ENCODE measurements at places on chromosomes 5 and 9.

- DNase-seq = no peak
These were observed 17.3 kb upstream of the LPCAT1 start for GRCh38 chr5:1540831-1541701.

DNA sequence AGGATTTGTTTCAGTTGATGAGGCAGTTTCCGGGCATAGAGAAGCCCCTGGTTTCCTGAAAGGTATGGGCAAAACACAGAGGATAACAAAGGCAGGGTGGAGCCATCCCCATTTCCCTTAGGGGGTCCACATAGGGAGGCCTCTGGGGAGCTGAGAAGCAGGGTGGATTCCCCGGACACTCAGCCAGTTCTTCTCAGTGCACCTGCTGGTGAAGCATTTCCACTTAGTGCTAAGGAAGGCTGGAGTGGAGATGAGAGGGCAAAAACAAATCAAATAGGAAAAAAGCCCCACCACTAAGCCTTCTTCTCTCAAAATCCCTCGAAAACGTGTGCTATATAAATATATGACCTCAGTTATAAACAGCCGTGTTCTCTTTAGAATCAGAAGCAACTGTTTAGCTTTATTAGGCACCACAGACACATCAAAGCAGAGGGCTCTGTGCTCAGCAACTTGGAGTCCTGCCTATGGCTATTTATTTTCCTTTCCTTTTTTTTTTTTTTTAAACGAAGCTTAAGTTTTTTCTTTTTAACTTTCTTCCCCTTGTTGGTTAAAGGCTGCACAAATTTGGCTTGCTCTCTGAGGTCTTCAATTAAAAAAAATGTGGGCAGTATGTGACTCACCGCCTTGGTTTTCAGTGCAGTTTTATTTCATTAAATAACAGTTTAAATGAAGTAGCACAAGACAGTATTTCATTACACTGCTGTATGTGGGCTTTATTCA, 67.7 kb downstream of the PRDM6 start:
- no peak for DNase-seq

GRCh38 chr5:74328221-74328630, 312.3 kb downstream of the ENC1 start:
- DNase-seq = no peak

DNA sequence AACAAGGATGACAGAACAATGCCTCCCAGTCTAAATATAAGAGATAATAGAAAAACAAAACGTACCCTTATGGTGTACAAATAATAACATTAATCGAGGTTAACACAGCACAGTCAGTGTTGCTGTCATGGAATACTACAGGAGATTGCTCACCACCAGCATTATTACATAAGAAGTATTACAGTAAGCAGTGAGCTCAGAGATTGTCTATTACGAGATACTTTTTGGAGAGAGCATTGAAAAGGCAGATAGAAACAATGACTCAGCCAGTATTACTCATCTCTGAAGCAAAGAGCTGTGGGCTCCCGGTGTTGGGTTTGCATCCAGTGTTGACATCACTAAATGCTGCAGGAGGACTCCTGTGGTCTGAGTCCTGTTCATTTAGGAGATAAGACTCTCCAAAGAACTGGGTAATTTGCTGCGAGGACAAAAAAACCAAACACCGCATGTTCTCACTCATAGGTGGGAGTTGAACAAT, 191.9 kb upstream of the SEMA6A start:
- DNase-seq = no peak

DNA sequence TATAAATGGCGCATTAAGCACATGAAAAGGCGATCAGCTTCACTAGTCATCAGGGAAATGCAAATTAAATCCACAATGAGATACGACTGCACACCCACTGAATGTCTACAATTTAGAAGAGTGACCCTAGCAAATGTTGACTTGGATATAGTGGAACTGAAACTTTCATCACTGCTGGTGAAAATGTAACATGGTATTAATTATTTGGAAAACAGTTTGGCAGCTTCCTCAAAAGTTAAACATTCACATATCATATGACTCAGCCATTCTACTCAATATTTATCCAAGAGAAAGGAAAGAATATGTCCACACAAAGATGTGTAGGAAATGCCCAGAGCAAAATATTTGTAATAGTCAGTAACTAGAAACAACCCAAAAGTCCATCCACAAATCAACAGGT, 146.5 kb downstream of the LPAR1 start:
- no peak for DNase-seq

DNA sequence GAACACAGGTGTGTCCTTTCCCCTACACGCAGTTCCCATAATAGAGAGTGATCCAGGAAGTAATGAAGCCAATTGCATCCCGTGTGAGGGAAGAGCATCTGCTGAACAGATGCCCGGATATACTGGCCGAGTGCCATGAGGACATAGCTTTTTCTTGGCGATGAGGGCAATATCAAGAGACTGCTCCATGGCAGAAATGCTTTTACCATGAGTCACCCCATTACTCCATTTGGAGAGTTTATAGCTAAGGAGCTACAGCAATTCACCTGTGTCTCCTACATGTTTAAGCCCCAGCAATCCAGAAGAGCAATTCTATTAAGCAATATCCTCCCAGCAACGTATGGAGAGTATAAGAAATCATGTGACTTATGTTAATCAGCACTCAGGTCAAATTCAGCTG, 222.0 kb upstream of the KLF4 start:
- no peak for DNase-seq
